Fibroblast of the aortic adventitia (primary cell): ENCODE measurements at places on chromosomes 6 and 20. TPM values are rescaled to one million over a fixed set of nuclear protein-coding genes. Genes with fewer than 3 reads are reported as not detected.
A peak's percentile ranks its signal among the peaks of the same experiment; 100 is the strongest.

SMOC2 gene
- total RNA-seq = 0.09 TPM in 1 of 2 replicates, not detected in the other

COL9A1 gene
- total RNA-seq = not detected in 2 replicates

SLC32A1 gene
- total RNA-seq = not detected in 2 replicates

GRCh38 chr6:30939473-30939872 is 1.3 kb upstream of the MUCL3 start:
- DNase-seq = peak; percentile 15

DNA sequence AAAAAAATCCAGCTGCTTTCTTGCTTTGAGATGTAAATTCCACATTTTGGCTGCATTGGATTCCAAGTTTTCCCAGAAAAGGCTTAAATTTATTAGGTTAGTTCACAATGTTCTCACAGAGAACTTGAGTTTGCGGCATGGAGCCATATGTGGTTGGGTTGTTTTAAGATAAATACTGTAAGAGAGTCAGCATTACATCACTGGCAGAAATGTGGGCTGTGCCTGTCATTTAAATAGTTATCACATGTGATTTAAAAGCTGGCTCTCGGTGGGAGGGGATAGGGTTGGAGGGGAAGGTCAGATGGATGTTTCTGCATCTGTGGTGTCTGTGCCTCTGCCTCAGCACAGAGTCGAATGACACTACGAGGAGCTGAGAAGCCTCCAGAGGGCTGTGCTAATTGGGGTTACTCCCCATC is 73.8 kb upstream of the SCP2D1 start:
- DNase-seq = peak; percentile 86

DNA sequence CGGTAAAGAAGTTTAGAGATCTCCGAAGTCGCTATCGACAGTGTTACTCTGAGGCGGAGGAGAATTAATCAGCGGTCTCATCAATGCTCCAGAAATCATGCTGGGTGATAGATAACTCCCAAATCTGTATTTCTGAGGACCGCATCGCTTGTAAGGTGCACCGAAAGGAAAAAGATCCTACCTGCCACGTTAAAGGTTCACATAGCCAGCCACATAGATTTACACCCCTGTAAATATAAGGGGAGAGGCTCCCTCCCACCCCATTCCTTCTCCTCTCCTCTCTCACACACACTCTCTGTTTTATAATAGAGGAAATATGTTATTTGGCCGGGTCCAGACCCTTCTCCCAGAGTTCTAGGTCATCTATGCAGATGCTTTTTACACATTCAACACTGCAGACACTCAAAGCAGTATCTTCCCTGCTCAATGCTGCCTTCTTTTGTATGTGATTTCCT is 620 bp upstream of the DEK start:
- DNase-seq = no peak

GRCh38 chr20:7171911-7172310 is 404.4 kb downstream of the BMP2 start:
- peak; percentile 82 for DNase-seq

DNA sequence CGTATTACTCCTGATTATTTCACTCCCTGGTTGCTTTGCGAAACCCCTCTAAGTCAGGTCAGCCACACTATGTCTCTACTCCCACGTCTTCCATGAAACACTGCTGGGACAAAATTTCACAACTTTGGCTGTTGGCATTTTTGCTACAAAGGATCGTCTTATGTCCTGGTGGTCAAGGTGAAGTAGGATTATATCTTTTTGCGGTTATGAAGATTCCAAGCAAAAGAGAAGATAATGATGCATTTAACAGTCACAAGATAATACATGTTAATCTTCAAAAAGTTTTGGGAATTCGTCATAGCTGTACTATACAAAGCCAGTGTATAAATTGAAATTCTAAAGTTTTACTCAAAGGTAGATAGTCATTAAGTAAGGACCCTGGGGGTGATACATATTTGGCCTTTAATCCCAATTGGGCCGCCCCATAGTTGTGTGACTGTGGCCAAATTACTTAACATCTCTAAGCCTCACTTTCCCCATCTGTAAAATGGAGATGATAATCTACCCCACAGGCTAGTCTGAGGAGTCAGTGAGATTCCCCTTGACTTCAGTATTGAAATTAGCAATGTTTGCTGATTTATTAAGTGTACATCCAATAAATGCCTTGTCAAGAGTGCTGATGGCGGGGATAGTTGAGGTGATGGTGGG is 212.1 kb downstream of the ARID1B start:
- DNase-seq = no peak

GRCh38 chr20:46359233-46359751 is 47.1 kb downstream of the ELMO2 start:
- peak; percentile 35 for DNase-seq

- DNase-seq = peak; percentile 66
These were observed 103.1 kb upstream of the SPACA1 start for GRCh38 chr6:87944541-87944954.

- no peak for DNase-seq
These were observed 4.0 kb downstream of the MKKS start for GRCh38 chr20:10430000-10430466.

GRCh38 chr6:113338644-113339043 is 518.5 kb upstream of the MARCKS start:
- DNase-seq = peak; percentile 36

- DNase-seq = peak; percentile 58
These were observed 56.5 kb upstream of the IER3 start for GRCh38 chr6:30800871-30801270.

- DNase-seq = no peak
These were observed 735.6 kb upstream of the MARCKS start for GRCh38 chr6:113121571-113121970.

DNA sequence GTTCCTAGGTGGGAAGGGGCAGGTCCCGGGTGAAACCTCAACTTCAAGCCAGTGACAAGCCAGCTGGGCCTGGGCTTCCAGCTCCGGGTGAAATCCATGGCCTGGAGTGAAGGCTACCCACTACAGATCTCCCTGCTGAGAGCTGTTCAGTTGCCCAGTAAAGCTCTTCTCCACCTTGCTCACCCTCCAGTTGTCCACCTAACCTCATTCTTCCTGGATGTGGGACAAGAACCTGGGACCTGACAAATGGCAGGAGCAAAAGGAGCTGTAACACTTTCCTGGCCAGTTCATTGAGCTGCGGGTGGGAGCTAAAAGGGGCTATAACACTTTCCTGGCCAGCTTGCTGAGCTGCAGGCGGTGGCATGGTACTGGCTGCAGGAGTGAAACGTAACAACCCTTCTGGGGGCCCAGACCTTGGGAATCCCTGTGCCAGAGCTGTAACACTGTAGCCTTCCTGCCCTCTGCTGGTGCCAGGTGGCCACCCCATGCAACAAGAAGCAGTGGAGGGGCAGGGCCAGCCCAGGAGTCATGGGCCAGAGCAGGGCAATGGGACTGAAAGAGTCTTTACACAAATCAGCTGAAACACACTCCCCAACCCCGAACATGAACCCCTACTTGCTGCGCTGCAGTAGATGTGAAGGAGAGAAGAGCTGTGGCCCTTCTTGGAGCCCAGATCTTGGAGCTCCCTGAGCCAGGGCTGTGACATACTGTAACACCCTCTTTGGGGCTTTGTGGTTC is 3.6 kb upstream of the HINT3 start:
- peak; percentile 52 for DNase-seq
